ENCODE measurements at places on chromosomes 5 and 9.

- no peak for DNase-seq
Observed at GRCh38 chr9:23682891-23683431, 143.1 kb downstream of the ELAVL2 start.

- DNase-seq: no peak
Observed at GRCh38 chr9:117662651-117663050, 41.6 kb upstream of the TLR4 start.

DNA sequence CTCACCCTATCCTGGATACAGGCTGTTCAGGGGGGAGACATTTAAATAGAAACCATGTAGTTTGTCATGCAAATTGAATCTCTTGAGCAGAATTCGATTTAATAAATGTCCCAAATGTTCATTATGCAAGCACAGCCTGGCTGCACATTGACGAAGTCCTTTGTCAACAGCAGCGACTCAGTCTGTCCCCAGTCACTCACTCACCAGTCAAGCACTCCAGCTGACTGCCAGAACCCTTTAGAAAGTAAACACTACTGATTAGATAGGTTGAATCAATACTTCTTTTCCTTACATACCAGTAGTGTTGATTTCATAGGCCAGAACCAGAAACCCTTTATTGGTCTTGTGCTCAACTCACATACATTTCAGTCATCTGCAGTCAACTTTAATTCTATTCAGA lies 27.5 kb downstream of the CDH6 start:
- no peak for DNase-seq

GRCh38 chr5:91401175-91401574 lies 18.1 kb upstream of the ARRDC3 start:
- no peak for DNase-seq

- no peak for DNase-seq
Observed at GRCh38 chr5:14937254-14937653, 65.7 kb upstream of the ANKH start.

DNA sequence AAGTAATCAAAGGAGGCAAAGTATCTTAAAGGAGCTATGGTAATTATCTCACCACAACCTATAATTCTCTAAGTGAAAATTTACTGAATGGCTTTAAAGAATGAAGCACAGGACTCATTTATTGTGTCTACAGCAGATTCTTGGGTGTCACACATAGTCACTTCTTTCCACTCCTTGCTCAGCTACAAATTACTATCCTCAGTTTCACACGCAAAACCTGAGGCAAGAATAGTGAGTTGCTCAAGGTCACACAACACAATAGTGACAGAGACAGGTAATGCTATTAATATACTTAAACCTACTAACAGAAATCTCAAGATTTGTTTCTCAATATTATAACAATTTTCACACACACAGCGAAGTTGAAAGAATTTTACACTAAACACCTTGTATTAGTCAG lies 120.9 kb upstream of the STK32A start:
- DNase-seq: no peak

GRCh38 chr9:90287567-90288274 lies 354.9 kb downstream of the DIRAS2 start:
- no peak for DNase-seq

DNA sequence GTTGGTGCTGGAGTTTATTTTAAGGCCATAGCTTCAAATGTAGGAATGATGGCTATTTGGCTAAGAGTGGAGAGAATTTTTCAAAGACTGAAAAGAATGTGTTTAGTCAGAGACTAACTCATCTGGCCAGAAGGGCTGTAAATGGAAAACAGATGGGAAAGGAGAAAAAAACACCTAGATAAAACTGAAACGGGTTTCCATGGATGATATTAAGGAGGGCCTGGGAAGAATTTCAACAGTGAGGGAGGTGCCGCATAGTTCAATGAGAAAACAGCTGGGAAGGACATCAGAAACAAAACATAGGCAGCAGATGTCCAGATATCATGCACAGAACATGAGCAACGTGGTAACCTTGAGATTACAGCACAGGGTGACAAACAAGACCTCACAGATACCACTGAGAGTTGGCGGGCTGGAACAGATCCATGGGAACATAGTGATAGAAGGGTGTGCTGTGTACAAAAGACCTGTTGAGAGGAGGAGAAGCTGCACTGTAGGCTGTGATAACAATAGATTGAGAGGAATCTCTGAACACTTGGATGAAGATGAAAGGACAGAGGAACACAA lies 31.2 kb upstream of the RAD23B start:
- DNase-seq: no peak

DNA sequence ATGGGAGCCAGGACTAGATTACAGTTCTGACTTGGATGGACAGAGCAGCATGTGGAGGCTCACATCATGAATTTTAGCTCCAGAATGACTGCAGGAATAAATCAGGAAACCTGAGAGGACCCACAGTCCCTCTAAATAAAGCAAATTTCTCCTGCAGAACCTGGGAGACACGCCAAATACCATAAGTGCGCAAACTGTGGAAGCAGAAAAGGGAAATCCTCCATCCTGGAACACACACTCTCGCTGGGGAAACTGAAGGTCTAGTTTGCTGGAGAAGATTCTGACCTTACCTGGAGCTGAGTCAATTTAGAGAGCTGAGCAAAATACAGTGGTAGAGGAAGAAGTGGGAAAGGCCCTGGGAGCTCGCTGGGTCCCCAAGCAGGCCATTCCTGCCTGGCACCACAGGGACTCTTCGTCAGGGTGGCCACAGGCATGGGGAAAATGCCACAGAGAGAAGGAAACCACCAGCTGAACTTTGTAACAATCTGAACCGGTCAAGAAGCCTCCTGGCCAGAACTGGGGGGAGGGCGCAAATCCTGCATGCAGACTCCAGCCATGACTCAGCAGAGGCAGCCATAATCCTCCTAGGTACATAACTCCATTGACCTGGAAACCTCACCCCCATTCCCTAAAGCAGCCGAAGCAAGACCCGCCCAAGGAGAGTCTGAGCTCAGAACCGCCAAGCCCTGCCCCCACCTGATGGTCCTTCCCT lies 390.9 kb downstream of the LRRC70 start:
- no peak for DNase-seq

GRCh38 chr5:42483472-42484154 lies 60.4 kb downstream of the GHR start:
- DNase-seq: no peak

DNA sequence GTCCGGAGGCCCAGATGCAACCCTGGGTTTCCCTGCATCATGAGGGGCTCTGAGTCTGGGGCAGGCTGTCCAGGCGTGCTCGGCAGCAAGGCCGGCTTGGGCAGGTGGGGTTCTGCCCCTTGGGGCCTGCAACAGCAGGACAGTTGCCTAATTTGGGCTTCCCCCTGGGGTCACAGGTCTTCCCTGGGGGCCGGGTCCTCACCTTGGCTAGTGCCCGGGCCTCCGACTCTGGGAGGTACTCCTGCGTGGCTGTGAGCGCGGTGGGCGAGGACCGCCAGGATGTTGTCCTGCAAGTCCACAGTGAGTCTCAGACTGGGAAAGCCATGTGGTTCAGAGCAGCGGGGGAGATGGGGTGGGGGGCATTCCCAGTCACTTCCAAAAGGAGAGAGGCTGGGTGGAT lies 82.1 kb upstream of the ASS1 start:
- DNase-seq: no peak

- DNase-seq: no peak
Observed at GRCh38 chr5:50749181-50749580, 82.7 kb downstream of the PARP8 start.

DNA sequence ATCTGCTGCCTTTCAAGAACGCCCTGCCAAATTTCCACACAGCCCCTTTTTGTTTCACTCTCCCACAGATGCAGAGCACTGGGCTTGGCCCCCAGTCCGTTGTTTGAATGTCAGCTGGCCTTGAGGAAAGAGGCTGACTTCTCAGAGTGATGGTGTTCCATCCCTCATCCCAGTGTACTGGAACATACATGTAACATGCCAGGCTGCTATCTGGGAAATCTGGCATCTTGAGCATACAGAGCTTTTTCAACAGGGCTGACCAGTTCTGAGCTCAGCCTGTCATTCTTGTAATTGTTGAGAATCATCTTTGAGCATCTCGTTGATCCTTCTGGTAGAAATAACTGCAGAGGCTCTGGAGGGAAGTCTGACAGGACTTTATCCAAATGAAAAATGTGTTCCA lies 2.8 kb downstream of the GALNT10 start:
- DNase-seq: no peak

DNA sequence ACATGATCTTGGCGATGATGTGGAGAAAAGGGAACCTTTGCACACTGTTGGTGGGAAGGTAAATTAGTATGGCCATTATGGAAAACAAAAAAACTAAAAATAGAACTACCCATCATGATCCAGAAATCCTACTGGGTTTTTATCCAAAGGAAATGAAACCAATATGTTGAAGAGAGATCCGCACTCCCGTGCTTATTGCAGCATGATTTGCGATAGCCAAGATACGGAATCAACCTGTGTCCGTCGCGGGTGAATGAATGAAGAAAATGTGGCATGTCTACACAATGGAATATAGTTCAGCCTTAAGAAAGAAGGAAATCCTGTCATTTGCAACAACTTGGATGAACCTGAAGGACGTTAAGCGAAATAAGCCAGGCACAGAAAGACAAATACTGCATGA lies 84.5 kb downstream of the TTLL11 start:
- DNase-seq: no peak

- no peak for DNase-seq
Observed at GRCh38 chr5:135309391-135310327, 89.4 kb downstream of the MACROH2A1 start.

- DNase-seq: peak; percentile 6
Observed at GRCh38 chr5:127988146-127988760, 95.3 kb upstream of the SLC12A2 start.
